Left renal cortex interstitium (tissue), 4 donors: ENCODE measurements at places on chromosomes 4 and X. TPM values are rescaled to one million over a fixed set of nuclear protein-coding genes. Genes with fewer than 3 reads are reported as not detected.

DNA sequence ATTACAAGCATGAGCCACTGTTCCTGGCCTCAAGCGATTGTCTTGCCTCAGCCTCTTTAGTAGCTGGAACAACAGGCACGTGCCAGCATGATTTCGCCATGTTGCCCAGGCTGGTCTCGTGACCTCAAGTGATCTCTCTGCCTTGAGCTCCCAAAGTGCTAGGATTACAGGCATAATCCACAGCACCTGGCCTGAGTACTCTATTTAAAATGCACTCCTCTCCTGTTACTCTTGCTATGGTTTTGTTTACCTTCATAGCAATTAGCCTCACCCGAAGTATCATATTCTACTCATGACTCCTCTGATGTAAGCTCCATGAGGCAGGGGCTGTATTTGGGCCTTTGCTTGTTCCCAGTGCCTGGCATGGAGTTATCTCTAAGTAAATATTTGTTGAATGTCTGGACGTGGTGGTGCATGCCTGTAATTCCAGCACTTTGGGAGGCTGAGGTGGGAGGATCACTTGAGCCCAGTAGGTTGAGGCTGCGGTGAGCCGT is 92.5 kb upstream of the SLC34A2 start:
- DNase-seq = no peak

Gene GAGE12C
- polyA plus RNA-seq = not detected

- DNase-seq = no peak
Measured at GRCh38 chrX:150848914-150849365, 49.5 kb downstream of the CD99L2 start.

DNA sequence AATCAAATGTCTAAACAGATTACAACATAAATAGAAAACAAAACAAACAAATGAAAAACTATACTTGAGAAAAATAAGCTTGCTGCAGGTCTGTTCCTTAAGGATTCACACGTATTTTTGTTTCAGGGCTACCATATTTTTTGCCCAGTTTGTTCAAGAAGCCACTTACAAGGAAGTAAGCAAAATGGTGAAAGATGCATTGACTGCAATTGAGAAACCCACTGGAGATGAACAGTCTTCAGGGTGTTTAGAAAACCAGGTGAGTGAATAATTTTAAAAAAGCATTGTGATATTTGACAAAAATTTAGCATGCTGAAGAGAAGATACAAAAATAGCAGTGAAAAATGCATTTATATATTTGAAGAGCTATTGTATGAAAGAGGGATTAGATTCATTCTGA is 2.0 kb downstream of the AFP start:
- DNase-seq = no peak

- DNase-seq = no peak
Measured at GRCh38 chr4:2534904-2535375, 1.5 kb upstream of the FAM193A start.

DNA sequence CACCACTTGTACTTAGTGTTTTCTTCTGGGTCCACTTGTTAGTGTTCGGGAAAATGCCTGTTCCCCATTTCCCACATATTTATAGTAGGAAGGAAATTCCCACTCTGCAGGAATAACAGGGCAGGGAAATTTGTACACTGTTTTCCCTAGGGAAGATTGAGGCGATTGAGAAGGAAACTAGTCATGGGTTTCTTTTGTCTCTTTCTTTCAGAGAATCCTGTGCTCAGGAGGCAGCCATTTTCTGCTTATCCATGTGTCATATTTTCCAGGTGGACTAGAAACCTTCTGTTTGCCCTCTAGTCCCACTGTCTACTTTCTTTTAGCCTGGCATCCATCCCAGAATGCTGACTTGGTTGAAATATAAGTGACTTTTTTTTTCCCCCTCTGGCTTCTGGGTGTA is 299.1 kb upstream of the ANKRD50 start:
- no peak for DNase-seq

DNA sequence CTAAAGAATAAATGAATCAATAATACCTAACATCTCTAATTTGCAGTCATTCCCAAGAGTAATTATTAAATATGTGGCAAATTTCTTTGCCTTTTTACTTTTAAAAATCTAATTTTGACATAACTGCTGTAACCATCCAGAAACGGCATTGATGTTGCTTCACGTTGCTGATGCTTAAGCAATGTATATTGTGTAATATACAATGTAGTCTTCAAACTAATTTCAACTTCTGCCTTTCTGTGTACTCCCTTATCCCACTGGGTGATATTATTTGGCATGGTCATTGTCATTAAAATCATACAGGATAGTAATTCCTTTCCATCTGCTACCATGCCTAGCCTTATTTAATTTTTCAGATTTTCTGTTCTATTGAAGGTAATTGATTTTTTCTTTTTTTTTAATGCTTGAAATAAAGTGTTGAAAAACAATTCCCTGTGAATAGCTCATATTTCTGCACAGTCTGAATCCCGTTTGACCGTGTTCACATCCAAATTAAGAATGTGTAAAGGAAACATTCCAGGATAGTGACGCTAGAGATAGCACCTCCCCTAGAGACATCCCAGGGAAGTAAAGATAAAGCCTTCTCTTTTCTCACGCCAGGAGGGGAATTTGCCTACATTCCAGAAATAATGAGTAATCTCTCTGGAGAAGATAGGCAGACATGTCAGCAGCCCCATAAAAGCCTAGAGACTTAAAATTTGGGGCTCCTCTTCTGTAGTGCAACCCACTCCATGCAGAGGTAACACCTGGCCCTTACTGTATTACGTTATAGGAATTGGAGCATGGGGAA is 8.6 kb downstream of the FAM200B start:
- no peak for DNase-seq

DNA sequence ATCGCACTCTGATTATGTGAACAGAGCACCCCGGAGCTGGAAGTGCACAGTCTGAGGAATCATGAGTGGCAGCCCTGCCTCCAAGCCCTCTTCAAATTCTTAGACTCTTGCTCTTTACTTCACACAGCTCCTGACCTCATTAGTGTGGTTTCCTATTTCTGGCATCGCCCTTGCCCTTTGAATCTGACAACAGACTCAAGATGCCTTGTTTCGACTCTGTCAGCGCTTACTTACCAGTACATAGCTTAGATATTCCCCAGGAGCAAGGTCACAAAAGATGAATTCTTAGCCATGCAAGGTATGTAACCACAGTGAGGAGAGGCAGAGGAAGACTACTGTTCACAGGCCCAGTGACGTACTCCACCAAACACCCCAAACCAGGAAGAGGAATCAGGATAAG is 167.2 kb downstream of the KDR start:
- DNase-seq = no peak

Gene LETM1
- polyA plus RNA-seq = 18.7 TPM

GRCh38 chrX:703866-704265 is 73.3 kb downstream of the SHOX start:
- DNase-seq = no peak

DNA sequence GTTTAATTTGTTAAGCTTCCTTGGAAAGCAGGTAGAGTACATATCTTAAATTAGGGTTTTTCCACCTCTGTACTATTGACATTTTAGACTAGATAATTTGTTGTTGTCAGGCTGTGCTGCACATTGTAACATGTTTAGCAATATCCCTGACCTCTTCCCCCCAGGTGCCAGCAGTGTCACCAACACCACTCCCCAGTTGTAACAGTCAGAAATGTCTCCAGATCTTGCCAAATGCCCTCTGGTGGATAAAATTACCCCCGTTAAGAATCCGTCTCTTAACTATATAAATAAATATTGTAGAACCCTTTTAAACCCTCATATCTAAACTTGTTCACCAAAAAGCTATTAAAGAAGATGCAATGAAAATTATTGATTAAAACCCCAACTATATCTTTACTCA is 161.5 kb downstream of the ARHGAP6 start:
- no peak for DNase-seq

Gene SPIN2A
- 4.5 TPM for polyA plus RNA-seq

Gene GAGE2A
- not detected for polyA plus RNA-seq

- DNase-seq = no peak
Measured at GRCh38 chr4:145868637-145869409, 69.8 kb downstream of the ZNF827 start.

Gene CFI
- polyA plus RNA-seq = 77.4 TPM

DNA sequence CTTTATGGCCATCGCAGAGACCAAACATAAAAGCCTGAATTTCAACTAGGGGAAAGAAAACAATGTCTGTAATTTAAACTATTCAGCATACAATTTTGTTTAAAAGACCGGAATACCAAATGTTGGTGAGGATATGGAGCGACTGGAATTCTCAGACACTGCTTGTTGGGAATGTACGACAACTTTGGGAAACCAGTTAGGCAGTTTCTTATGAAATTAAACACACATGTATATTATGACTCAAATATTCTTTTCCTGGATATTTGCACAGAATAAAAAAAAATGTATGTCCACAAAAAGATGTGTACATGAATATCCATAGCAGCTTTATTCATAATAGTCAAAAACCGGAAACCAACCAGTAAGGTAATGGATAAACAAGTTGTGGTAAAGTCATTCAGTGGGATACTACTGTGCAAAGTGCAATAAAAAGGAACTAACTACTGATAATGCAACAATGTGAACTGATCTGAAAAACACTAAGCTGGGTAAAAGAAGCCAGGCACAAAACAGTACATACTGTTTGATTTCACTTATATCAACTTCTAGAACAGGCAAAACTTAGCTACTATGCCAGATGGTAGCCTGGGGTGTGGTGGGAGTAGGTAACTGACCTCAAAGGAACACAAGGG is 152.7 kb upstream of the FTHL17 start:
- no peak for DNase-seq

- DNase-seq = no peak
Measured at GRCh38 chr4:127868196-127868595, 12.5 kb upstream of the PLK4 start.

DNA sequence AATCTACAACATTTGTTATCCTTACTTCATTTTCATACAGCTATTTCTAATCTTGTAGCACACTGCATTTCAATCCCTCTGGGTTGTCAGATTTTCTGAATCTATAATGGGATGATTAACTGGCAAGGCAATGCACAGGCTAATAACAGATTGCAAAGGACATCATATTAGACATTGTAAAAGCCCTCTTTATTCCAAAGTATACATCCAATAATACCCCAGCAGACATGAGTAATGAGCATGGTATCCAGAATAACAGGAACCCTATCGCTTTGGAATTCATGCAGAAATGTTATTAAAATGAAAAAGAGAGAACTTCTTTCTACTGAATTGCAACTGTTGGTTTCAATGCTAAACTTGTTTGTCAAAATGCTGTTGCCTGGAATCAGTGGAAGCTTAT is 122.9 kb downstream of the C4orf33 start:
- no peak for DNase-seq

Gene CT45A2
- polyA plus RNA-seq = not detected

GRCh38 chr4:15498356-15498755 is 28.7 kb downstream of the CC2D2A start:
- DNase-seq = no peak

Gene SEPSECS
- 16.4 TPM for polyA plus RNA-seq

Gene PAGE2
- not detected for polyA plus RNA-seq

DNA sequence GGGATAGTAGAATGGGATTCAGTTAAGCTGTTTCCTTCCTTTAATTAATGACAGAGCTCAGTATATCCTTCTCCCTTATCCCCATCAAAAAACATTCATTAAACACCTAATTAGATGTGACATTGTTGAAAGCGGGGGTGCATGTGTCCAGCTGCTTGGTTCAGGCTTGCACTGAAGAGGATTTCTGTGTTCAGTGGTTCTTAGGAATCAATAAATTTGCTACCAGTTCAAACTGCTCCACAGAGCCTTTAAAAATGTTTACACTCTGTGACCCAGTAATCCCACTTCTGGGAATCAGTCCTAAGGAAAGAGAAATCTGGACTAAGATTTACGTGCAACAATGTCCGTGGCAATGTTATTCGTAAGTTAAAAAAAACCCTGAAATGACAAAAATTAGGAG is 7.2 kb upstream of the TMEM255A start:
- DNase-seq = no peak

Gene RASGEF1B
- polyA plus RNA-seq = 9.5 TPM

- no peak for DNase-seq
Measured at GRCh38 chr4:125084608-125085007, 230.1 kb upstream of the FAT4 start.

DNA sequence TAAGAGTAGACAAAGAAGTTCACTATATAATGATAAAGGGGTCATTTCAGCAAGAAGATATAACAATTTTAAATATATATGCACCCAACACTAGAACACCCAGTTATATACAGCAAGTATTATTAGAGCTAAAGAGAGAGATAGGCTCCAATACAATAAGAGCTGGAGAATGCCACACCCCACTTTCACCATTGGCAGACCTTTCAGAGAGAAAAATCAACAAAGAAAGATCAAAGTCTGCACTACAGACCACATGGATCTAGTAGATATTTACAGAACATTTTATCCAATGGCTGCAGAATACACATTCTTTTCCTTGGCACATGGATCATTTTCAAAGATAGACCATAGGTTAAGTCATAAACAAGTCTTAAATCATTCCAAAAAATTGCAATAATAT is 479.7 kb upstream of the DIAPH2 start:
- no peak for DNase-seq

Gene CDKN2AIP
- polyA plus RNA-seq = 37.8 TPM

DNA sequence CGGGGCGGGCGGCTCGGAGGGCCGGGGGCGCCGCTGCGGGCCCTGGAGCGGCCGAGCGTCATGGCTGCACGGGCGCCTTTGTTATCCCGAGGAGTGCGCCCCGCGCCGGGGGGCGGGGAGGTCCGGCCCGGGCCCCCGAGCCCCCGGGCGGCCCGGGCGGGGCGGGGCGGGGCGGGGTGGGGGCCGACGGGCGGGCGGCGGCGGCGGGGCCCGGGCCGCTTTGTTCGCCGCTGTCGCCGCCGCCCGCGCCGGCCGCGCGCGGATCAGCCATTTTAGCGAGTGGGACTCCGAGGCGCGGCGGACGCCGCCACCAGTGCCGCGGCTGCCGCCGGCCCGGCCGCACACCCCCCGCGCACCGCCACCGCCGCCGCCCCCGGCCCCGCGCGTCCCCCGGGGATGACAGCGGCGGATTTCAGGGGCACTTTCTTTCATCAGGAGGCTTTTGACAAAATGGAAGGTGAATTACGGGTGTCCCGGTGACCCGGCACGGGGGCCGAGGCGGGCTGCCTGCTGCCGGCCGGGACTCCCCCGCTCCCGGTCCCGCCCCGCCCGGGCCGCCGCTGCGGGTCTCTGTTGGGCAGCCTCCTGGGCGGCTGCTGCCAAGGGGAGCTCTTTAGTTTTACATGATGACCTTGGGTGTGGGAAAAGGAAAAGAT is 1.2 kb downstream of the HMGB3 start:
- DNase-seq = no peak

Gene FAM47B
- polyA plus RNA-seq = not detected
